ENCODE measurements at places on chromosomes 7 and 10.

DNA sequence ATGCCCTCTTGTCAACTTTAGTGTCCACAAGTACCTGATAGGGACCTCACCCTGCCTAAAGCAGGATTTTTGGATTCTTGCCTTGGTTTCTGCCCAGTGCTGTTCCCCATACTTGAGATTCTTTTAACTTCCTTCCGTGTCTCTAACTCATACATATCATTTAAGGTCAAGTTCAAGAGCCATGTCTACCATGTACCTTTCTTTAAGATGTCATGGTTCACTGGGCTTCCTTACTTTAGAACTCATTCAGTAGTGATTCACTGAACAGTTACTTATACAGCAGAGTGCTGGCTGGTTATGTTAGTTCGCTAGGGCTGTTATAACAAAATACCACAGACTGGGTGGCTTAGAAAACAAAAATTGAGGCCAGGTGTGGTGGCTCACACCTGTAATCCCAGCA, 5.0 kb upstream of the CFAP58 start:
- no peak for DNase-seq

GRCh38 chr10:79274279-79275104, 72.8 kb upstream of the PPIF start:
- peak; percentile 77 for DNase-seq

- DNase-seq, result no peak
These were observed 95.3 kb upstream of the DNAJB12 start for GRCh38 chr10:72449941-72450441.

DNA sequence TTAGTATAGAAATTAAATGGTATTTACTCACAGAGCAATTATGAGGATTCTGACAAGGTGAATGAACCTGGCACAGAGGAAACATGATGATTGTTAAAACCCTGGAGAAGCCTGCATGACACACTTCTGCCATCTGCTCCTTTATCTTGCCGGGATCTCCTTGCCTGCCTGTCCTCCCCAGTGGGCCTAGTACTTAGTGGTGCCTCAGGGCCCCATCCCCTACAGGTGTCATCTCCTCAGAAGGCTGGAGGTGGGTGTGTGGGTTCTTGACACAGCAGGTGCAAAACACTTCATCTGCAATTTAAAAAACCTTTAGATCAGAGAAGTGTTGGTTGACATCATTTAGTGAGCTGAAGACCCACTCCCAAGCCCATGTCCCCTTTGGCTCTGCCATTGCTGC, 261.2 kb downstream of the ADRA2A start:
- no peak for DNase-seq

GRCh38 chr10:11207560-11207844, 189.8 kb downstream of the CELF2 start:
- peak; percentile 76 for DNase-seq

Data from DMS 273 treated with DMSO at 0.1 percent for 48 hours (cell line).